GM03348 (cell line): ENCODE measurements at places on chromosomes 6 and 20.

DNA sequence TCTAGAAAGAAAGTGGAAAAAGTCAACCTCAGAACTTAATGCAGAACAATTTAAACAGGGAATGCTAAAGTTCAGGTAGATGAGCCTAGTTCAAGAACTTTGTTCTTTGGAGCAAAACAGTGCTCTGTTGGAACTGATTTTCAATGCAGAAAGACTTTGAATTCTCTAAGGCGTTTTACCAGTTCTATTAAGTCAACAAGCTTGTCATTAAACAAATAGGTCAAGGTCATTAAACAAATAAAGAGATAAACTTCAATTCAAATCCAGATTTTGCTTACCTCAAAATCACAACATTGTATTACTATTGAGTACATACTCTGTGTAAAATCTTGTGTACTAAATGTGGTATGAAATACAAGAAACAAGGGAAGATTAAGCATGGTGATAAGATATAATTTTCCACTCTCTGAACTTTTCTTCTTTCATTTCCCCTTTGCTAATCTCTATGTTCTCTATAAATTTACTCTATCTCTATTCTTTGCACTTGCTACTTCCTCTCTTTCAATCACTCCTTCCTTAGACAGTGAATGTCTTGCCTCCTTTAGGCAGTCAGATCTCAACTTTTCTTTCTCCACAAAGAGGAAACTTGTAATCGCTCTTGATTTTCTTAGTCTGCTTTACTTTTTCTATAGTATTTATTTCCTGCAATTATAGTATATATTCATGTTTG lies 160.8 kb upstream of the KHDRBS2 start:
- no peak for DNase-seq

GRCh38 chr6:64777941-64778785 lies 928.9 kb downstream of the EYS start:
- DNase-seq, result no peak

GRCh38 chr6:4369616-4370015 lies 234.2 kb upstream of the ECI2 start:
- peak; percentile 47 for DNase-seq

- DNase-seq, result peak; percentile 37
These were observed 38.7 kb downstream of the CDKAL1 start for GRCh38 chr6:20572940-20573339.

DNA sequence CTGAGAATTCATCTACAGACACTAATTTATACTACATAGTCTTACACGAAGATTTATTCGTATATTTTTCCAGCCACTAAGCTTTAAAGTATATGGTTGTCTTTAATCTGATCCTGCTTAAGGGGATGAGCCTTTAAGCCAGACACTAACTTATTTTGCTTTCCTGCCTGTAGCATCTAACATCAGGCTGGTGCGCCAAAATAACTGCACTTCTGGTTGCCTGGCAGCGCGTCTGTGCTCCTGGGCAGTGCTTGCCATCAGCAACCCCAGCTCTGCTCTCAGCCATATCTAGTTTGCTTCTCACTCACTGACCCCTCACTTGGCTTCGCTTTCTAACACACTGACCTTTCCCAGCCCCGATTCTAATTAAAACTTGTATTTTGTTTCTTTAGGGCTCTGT lies 21.8 kb downstream of the HMGCLL1 start:
- no peak for DNase-seq

DNA sequence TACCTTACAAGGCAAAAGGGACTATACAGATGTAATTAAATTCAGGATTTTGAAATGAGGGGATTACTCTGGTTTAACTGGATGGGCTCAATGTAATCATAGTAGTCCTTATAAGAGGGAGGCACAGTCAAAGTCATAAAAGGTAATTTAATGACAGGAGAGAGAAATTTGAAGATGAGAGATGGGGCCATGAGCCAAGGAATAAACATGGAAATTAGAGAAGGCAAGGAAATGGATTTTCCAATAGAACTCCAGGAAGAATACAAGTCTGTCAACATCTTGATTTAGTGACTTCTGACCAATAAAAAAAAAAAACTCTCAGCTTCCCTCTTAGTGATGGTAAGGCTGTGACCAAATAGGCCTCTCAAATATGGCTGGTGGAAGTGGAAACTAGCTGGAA lies 101.9 kb upstream of the BEND3 start:
- no peak for DNase-seq

- DNase-seq, result no peak
These were observed 103.2 kb downstream of the ARMC2 start for GRCh38 chr6:108951351-108951953.

DNA sequence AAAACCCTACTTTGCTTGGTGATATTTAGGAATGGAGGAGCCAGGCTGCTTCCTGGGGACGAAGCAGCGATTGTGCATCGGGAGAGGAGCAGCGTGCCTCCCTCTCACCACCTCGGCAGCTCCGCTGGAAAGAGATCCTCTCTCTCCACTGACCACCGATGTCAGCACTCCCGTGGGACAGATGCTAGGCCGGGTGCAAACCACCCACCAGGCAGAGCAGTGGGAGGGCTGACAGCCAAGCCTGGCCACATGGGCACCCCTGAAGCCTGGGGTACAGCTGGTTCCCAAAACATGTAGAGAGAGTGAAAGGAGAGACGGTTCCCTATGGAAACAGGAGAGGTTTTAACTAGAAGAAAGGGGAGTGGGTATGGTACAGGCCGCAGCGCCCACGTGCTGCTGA lies 220.0 kb downstream of the ANKRD60 start:
- DNase-seq, result no peak

GRCh38 chr6:8063761-8064637 lies at the start of gene BLOC1S5:
Gene BLOC1S5 (minus strand): TSS chr6:8064389. CDS start chr6:8064376, 13 bp downstream.
- DNase-seq, result peak; percentile 96

GRCh38 chr20:34817801-34818200 lies 7.7 kb downstream of the NCOA6 start:
- DNase-seq, result no peak

GRCh38 chr6:155380666-155381332 lies 66.5 kb upstream of the TFB1M start:
- no peak for DNase-seq

GRCh38 chr6:71387179-71387578 lies 98.6 kb downstream of the OGFRL1 start:
- peak; percentile 35 for DNase-seq

GRCh38 chr6:20033697-20034407 lies 178.4 kb downstream of the MBOAT1 start:
- DNase-seq, result no peak

DNA sequence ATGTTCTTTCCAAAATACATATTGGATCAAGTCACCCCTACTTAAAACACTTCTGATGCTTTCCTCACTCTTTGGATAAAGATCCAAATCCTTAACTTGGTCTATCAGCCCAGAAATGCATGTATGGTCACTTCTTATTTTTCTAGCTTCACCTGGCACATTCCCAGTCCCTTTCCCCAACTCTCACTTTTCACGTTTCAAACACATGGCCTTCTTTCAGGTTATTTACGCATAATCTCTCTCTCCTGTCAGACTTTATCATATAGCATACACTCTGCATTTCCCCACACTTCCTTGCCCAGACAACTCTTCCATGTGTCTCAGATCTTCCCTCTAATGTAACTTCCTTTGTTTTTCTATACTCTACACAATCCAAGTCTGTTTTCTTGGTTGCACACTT lies 12.8 kb downstream of the PHIP start:
- DNase-seq, result no peak

- DNase-seq, result no peak
These were observed 153.4 kb downstream of the EYA2 start for GRCh38 chr20:47048054-47048453.

GRCh38 chr20:11822540-11822794 lies 95.2 kb upstream of the BTBD3 start:
- no peak for DNase-seq

DNA sequence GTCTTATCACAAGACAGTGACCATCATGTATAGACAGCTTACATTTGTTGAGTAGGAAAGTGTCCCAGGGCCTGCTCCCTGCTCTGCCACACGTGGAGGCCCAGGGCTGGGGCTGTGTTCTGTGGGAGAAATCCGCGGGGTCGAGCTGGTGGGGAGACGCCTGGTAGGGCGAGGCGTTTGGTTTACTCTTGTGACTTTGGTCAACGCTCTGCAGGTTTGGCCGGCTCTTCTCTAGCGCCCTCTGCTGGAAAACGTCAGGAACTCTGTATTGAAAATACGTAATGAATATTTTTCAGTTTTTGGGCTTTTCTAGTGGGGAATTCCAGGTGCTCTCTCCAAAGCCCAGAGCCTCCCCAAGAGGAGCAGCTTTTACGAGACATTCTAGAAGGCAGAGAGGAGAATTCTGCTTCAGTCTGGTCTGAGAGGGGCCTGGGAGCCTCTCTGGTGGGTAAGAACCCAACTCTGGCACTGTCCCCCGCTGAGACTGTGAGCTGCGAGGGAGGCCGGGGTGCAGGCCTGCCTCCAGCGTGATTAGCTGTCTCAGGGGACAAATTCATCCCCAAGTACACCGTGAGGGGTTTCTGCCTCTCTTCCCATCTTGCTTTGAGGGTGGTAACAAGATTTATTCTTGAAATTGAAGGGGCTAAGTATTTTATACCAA lies 112.6 kb upstream of the RALGAPA2 start:
- peak; percentile 59 for DNase-seq

DNA sequence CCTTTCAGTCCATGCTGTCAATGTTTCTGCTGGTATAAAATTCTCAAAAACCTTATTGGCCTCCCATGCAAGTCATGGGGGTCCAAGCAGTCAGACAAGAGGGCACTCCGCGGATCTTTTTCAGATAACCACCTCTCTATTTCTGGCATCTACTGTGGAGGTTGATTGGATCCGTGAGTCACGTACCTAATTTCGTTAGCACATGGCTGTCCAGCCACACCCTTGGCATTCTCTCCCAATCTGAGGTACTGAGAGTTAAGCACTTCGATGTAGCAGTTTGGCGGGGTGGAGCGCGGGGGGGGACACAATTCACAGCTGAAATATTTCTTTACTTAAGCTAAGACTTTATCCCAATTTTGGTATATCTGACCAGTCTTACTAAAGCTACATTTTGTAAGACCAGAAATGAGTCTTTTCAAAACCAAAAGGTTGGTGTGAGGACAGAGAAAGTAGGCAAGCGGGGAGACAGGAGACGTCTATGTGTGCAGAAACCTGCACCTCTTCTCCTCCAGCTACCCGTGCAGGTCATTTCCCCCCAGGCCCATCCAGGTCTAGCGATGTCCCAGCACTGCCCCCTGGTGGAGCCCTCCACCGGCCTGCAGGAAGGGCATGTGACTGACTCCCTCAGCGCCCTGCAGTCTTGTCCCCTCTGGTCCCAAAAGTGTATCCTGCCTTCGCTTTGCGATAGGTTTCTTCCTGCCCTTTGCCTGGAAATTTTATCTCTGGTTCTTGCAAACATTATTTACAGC lies 113.1 kb downstream of the ADAT2 start:
- DNase-seq, result no peak

GRCh38 chr6:146289816-146290588 lies 253.6 kb upstream of the RAB32 start:
- DNase-seq, result peak; percentile 66

GRCh38 chr6:75020376-75020775 lies 185.5 kb downstream of the COL12A1 start:
- DNase-seq, result no peak

DNA sequence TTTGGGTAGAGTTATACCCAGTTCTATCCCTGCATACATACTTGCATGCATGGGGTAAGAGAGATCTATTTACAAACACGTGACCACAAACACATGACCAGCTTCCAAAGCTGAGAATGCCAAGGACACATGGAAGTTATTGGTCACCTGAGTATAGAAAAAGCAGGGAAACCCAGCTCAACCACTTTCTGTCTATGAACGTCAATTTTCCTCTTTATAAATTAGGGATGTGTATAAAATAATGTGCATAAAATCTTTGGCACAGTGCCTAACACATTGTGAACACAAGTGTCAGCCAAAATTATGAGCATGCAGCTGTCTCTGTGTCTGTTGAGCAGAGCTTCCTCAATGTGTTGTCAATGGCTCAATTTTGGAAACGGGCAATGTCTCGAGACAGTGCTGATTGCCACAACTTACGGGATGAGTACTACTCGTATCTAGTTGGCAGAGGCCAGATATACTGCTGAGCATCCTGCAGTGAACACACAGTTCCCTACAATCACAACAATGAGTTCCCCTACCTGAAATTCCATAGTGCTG lies 44.9 kb downstream of the TPD52L1 start:
- no peak for DNase-seq

GRCh38 chr6:155310596-155310995 lies 3.7 kb downstream of the TFB1M start:
- DNase-seq, result no peak

DNA sequence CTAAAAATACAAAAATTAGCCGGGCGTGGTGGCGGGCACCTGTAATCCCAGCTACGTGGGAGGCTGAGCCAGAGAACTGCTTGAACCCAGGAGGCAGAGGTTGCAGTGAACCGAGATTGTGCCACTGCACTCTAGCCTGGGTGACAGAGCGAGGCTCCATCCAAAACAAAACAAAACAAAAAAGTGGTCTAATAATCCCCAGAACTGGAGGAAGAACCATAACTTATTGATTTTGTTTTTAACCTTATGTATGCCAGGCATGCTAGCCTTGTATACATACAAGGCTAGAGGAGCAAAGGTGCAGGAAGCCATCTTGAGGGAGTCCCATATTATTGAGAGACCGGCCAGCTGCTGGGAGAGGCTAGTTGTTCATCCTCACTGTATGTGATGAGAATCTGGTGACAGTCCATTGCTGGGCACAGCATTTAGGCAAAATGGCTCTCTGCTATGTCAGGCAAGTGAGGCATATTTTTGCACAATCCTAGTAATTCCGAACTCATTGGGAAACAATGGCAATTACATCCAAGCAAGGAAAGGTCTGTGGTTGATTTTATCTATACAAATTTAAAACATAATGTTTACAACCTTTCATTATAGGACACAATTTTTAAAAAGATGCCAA lies 18.0 kb downstream of the HFE start:
- no peak for DNase-seq

DNA sequence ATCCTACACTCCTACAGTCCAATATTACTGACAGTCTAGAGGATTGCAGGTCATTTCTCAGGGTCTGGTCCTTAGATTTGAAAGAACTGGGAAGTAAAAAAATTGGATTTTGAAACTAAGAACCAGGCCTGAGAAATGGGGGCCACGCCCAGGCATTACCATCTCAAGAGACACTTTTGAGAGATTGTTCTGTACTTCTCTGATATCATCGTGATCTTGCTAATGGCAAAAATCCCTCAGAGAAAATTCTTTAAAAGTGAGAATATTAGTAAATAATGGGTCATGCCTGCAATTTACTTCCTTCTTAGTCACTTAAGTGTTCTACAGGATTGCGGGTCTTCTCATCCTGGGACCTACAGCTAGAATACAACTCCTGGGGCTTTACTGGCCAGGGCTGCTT lies 42.0 kb upstream of the HIVEP1 start:
- DNase-seq, result no peak

DNA sequence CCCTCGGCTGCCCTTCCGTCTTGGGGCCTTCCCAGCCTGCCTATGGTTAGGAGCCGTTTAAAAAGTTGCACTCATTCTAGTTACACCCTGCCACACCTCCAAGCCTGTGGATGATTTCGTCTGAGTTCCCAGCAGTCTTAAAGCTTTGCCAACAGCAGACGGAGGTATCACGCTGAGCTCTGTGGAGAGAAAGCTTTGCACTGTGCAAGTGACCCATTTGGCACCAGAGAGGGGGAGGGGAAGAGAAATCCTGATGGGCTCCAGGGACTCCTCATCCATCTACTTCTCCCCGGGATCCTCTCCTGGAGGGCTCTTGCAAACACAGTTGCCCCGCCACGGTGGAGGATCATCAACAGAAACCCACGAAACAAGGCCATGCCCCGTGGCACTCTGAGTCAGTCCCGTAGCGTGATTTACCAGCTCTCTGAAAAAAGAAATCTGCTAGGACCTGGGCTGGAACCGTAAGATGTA lies 98.8 kb upstream of the CITED2 start:
- DNase-seq, result peak; percentile 9
